ENCODE measurements at places on chromosomes 7 and 10.

DNA sequence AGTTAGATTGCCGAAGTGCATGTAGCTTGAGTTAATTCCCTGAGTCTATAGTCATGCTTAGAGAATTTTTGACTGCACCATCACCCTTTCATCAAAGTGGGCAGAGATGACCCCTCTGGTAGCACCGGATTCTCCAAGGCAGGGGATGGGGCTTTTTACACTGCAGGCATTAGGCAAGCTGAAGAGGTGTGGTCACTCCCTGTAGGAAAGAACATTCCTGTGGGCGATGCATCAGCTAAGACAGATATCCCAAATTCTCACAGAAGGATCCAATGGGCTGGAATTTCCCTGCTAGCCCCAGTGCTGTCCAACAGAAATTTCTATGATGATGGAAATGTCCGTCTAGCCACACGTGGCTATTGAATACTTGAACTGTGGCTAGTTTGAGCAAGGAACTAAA lies 118.2 kb downstream of the ADAM12 start:
- DNase-seq: no peak

- DNase-seq: peak; percentile 7
Measured at GRCh38 chr10:55024713-55025112, 223.7 kb upstream of the PCDH15 start.

- no peak for DNase-seq
Measured at GRCh38 chr10:21500578-21500910, 24.9 kb downstream of the SKIDA1 start.

DNA sequence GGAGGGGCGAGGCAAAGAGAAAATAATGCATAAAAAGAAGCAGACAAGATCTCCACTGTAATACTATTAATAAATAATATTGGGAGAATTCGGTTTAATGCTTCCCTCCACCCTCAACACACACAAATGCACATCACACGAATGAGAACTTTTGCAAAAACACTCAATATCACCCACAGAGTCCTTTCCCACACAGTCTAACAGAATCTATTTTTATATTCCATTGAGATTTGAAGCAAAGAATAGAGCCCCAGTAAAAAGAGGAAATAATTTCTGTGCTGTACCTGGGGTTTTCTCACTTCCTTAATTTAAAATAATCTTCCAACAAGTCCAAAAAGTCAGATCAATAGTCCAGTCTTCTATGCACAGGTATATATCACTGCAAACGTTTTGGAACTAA lies 17.0 kb downstream of the PIK3AP1 start:
- DNase-seq: no peak

DNA sequence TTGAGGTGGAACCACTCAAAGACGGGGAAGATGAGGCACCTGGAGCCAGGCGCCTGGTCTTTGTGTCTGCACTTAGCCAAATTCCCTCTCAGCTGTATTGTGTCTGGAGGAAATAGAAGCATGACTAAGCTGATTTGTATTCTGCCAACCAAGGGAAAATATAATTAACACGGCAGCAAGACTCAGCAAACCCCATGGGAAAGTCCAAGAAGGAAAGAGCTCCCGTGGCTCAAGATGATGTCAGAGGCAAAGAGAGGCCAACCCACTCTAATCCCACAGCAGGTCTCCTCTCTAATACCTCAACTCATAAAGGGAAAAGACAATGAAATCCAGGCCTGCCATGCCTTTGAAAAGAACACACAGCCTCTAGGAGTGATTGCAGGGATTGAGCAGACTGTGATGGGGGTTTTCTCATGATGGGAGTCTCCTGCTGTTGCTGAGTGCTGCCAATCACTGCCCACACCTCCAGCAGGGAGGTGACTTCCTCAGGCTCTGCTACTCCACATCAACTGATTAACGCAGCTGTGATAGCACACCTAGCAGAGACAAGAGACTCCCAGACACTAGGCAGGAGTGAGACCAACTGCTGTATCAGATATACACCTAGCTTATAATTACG lies 255.5 kb upstream of the C7orf33 start:
- DNase-seq: no peak

- DNase-seq: no peak
Measured at GRCh38 chr10:62755662-62756653, 48.6 kb upstream of the ADO start.

DNA sequence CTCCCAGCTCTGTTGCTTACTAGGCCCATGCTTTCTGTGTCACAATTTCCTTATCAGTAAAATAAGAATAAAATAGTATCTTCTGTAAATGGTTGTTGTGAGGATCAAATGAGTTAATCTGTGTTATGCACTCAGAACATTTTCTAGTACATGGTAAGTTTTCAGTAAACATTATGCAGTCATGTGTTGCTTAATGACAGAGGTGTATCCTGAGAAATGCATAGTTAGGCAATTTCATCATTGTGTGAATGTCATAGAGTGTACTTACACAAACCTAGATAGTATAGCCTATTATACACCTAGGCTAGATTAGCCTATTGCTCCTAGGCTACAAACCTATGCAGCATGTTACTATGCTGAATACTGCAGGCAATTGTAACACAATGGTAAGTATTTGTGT lies 4.4 kb downstream of the PTTG1IP2 start:
- DNase-seq: no peak

DNA sequence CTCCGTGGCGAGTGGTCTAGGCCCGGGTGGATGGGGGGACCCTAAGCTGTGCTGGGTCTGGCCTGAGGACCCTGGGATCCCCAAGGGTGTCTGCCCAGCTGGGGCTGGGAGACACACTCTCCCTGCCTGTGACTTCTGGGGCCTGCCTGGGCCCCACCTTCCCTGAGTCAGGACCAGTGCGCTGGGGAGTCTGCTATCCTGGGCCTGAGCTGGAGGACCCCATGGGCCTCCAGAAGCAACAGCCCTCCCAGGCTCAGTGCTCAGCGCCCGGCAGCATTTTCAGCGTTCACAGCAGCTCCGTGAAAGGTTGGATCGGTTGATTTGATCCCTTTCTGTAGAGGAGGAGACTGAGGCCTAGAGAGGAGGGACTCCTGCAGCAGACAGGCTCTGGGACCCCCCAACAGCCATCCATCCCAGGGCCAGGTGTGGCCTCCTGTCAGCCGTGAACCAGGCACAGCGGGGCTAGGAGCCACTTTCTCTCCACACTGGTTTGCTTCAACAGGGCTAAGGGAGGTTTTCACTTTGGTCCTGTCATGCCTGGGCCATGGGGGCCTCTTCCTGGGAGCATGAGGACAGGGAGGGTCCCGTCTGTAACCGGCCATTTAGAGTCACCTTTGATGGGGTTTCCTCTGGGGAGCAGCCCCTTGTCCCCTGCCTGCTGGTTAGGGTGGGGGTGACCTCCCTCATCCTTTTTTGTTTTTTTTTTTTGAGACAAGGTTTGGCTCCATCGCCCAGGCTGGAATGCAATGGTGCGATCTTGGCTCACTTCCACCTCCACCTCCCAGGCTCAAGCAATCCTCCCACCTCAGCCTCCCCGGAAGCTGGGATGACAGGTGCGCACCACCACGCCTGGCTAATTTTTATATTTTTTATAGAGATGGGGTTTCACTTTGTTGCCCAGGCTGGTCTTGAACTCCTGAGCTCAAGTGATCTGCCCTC lies 12.4 kb downstream of the FOXL3 start:
- no peak for DNase-seq

DNA sequence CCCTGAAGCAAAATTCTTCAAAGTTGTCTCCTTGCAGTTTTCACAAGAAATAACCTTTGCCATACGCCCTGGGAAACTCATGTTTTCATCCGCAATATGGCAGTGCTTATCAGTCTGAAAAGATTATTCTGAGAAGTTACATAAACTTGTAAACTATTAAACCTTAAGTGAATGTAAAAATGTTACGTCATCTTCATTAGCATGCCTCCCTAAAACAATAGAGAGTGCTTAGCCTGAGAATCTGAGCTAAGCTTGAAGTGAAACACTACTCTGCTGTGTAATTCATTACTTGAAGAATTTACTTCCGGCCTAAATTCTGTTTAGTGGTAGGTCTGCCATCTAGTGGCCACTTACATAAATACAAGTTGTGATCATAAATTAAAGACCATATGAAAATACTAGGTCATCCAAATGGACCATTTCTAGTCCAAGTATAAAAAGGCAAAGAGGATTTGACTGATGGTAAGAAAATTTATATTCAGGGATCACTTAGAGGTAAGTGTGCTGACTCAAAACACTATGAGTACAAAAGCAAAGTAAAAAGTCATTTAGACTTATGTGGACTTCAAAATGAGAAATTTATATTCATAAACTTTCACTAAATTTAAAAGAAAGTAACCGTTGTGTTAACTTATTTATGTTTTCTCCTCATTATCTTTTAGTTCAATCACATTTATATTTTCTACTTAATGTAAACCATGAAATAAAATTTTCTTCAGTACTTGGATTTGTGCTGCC lies 745.1 kb upstream of the LRRTM3 start:
- no peak for DNase-seq

DNA sequence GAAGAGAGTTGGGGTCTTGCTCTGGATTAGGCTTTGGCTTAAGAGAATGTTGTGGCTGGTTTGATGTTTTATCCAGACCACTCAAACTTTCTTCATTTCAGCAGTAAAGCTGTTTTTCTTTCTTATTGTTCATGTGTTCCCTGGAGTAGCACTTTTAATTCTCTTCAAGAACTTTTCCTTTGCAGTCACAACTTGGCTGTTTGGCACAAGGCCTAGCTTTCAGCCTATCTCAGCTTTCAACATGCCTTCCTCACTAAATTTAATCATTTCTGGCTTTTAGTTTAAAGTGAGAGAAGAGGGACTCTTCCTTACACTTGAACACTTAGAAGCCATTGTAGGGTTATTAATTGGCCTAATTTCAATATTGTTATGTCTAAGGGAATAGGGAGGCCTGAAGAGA lies 18.1 kb downstream of the CCDC126 start:
- no peak for DNase-seq

DNA sequence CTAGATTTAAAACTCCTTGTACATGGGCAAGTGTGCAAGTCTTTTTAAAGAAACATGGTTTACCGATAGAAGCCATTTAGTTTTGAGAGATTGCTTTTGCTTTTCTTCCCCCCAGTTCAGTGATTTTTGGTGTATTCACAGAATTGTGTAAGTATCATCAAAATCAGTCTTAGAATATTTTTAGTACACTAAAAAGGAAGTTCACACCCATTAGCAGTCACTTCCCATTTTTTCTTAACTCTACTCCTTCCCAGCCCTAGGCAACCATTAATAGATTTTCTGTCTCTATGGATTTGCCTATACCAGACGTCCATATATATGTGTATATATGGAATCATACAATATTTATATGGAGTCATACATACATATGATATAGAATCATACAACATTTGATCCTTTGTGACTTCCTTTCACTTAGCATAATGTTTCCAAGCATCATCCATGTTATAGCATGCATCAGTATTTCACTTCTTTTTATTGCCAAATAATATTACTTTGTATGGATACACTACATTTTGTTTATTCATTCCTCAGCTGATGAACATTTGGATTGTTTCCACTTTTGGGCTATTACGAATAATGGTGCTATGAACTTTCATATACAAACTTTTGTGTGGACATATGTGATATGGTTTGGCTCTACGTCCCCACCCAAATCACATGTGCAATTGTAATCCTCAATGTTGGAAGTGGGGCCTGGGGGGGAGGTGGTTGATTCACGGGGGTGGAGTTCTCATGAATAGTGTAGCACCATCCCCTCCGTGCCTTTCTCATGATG lies 16.5 kb upstream of the ARL4A start:
- no peak for DNase-seq

DNA sequence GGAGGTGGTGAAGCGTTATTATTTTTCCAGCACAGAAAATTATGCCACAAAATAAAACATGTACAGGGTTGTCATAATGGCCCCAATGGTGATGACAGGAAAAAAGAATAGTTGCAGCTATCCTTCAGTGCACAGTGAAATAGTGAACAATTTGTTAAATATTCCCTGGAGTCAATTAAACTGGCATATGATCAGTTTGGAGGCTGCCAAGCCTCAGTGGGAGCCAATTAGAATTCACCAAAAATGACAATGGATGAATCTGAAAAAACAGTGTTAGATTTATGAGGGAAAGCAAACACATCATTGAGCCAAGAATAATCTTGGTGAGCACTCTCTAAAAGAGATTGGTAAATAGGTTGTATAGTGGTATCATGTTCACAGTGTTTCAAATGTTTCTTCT lies 146.3 kb downstream of the OTUD1 start:
- DNase-seq: no peak

GRCh38 chr7:157490465-157490912 lies 153.7 kb downstream of the DNAJB6 start:
- DNase-seq: no peak

DNA sequence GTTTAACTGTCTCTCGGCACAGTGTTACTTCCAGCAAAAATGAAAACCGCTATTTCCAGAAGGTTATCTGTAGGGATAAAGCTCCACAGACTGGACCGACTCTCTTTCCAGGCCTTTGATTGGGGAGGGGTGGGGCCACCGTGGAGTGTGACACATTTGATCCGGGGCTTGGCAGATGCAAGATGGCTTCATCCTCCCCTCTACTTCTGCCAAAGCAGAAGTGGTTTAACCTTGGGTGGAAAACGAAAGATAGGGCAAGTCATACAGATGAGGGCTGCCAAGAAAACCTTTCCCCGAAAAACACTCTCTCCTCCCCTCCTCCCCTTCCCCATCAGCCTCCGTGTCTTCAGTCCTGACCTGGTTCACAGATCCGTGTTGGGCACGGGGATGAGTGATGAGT lies 139.7 kb upstream of the SH2B2 start:
- DNase-seq: no peak

GRCh38 chr10:17643339-17643754 lies 604 bp upstream of the STAM start:
- no peak for DNase-seq

DNA sequence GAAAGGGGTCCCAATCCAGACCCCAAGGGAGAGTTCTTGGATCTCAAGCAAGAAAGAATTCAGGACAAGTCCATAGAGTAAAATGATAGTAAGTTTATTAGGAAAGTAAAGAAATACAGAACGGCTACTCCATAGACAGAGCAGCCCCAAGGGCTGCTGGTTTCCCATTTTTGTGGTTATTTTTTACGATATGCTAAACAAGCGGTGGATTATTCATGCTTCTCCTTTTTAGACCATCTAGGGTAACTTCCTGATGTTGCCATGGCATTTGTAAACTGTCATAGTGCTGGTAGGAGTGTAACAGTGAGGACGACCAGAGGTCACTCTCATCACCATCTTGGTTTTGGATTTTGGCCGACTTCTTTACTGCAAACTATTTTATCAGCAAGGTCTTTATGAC lies 1033.4 kb downstream of the SORCS3 start:
- DNase-seq: no peak

DNA sequence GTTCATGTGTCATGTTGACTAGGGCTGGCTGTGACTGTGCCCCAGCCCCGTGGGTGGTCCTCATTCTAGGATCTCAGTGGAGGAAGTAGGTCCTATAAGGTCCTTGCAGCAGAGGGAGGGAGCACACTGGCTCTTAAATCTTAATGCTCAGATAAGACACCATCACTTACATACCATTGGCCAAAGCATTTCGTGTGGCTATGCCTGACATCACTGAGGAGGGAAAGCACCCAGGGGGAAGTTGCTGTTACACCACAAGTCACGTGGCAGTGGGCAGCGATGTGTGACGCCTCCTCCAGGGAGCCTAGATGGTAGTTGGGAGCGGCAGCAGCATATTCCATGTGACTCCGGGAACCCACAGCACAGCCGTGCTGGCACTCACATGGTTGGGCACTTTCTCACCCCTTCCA lies 224.7 kb upstream of the SH2B2 start:
- DNase-seq: no peak

GRCh38 chr7:134890246-134891240 lies 95.8 kb upstream of the AGBL3 start:
- DNase-seq: peak; percentile 7
